ENCODE measurements at places on chromosomes 7 and 10.

DNA sequence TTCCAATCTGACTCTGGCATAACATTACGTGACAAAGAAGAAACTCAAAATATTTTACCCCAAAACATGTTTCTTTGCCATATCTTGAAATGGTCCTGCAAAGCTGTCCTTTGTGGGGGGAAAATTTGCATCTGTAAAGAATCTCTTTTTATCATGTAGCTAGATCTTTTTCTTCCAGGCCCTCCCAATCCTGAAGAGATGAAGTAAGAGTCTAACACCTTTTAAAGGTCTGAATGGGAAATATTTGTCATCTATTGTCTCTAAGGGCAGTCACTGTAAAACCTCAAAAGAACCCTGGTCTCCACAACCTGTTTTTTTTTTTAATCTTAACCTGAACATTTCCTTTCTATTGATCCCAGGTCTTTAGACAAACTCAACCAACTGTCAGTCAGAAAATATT, 8.6 kb downstream of the OR2AE1 start:
- DNase-seq = no peak

GRCh38 chr7:13091974-13092707, 404.7 kb downstream of the ARL4A start:
- DNase-seq = no peak

DNA sequence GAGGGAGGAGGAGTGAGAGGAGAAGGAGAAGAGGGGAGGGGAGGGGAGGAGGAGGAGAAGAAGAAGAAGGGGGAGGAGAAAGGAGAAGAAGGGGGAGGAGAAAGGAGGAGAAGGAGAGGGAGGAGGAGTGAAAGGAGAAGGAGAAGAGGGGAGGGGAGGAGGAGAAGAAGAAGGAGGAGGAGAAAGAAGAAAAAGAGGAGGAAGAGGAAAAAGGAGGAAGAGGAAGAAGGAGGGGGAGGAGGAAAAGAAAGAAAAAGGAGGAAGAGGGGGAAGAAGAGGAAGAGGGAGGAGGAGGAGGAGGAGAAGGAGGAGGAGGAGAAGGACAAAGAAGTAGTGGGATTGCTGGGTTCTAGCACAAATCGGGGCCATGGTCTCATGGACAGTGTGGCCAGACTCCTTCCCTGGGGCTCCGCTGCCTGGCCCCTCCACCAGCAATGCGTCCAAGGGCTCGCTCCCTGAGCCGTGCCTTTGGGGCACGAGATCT, 4.2 kb upstream of the MAFK start:
- DNase-seq = no peak

GRCh38 chr7:105218939-105219770, 169.6 kb downstream of the SRPK2 start:
- DNase-seq = no peak

- DNase-seq = peak; percentile 50
These were observed 56.8 kb downstream of the SND1 start for GRCh38 chr7:127708788-127709187.

GRCh38 chr10:116960066-116960776, 44.8 kb downstream of the SHTN1 start:
- DNase-seq = no peak

DNA sequence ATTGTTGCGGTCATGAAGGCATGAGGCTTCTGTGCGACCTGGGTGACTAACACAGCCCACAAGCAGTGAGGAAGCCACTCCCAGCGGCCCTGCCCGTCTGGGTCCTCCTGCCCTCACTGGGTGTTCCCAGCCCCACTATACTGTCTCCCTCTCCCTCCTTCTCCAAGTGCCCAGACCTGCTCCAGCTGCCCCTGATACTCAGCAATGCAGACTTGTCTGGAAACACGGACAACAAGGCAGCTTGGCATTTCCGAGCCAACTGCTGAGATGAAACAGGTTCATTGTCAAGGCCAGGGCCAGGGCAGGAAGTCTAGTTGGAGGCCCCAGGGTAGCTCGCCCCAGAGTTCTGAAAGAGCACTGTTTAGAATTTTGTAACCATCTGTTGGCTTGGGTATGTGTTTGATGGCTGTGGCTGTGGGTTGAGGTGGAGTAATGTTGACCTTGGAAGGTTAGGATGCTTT, 95.7 kb downstream of the RBM20 start:
- no peak for DNase-seq

GRCh38 chr7:26670290-26670689, 194.1 kb downstream of the SKAP2 start:
- no peak for DNase-seq

GRCh38 chr10:88986549-88987242, 3.9 kb upstream of the FAS start:
- no peak for DNase-seq

DNA sequence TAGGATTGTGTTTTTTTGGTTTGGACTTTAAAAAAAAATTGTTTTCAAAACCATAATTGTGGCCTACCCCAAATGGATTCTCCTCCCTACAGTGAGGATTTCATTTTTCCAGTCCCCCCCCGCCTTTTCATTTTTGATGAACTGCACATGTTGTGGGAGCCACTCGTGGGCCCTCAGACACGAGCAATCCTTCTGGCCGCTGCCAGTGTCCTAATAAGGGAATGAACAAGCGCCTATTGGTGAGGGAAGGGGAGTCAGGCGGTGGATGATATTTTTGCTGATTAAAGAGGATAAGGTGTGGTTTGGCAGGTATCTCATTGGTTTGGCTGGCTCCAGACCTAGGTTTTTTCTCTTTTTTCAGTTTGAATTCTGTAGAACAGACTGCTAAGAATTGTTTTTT, 78.7 kb upstream of the AGBL3 start:
- no peak for DNase-seq

DNA sequence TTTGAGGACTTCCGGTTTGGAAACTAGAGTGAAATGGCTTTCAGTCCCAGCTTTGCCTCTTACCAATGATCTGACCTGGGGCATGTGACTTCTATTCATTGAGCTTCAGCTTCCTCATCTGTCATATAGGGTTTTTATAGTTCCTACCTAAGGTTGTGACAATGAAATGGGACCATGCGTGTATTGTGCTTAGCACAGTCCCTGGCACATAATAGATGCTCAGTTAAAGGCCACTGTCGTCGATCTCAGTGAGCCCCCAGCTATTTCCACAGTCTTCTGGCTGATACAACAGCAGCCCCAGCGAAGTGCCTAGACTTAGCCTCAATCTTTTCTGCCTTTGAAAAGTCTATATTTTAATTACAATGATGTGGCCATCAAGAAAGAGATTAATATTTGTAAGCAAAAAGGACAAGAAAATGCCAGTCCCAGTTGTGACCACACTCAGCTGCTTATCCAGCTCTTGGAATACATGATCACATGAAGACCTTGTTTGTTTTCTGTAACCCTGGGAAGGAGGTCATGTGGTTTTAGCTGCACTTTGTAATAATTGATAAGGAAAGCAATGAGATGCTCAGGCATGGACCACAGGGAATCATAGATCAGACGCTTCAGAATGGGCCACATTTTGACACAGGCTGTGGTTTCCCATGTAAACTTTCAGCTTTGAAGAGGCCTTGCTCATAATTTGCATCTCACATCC, 44.6 kb downstream of the VWA2 start:
- DNase-seq = no peak

DNA sequence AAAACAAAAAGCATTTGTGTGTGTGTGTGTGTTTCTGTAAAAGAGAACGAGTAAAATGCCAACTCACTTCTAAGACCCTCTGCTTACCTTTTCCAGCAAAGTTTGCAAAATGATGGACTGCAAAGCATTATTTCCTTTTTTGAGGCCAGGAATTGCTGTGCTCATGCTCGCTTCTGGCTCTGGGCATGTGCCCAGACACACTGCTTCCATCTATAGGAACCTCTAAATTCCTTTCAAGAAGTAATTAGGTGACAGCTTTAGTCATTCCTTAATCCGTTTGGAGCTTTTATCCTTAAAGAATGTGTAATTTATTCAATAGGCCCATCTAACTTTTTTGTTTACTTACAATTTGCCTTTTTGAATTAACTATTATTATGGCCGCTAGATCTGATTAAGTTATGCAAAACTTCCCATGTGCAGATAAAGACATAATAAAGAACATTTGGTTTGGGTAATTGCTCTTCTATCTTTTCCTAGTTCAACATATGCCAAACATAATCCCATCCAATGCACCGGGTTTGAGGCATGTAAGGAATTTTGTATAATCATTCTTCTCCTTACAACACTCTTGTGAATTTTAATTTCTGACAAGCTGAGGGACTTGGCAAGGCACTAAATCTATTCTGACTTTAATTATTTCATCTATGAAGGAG, 34.7 kb downstream of the A1CF start:
- no peak for DNase-seq

DNA sequence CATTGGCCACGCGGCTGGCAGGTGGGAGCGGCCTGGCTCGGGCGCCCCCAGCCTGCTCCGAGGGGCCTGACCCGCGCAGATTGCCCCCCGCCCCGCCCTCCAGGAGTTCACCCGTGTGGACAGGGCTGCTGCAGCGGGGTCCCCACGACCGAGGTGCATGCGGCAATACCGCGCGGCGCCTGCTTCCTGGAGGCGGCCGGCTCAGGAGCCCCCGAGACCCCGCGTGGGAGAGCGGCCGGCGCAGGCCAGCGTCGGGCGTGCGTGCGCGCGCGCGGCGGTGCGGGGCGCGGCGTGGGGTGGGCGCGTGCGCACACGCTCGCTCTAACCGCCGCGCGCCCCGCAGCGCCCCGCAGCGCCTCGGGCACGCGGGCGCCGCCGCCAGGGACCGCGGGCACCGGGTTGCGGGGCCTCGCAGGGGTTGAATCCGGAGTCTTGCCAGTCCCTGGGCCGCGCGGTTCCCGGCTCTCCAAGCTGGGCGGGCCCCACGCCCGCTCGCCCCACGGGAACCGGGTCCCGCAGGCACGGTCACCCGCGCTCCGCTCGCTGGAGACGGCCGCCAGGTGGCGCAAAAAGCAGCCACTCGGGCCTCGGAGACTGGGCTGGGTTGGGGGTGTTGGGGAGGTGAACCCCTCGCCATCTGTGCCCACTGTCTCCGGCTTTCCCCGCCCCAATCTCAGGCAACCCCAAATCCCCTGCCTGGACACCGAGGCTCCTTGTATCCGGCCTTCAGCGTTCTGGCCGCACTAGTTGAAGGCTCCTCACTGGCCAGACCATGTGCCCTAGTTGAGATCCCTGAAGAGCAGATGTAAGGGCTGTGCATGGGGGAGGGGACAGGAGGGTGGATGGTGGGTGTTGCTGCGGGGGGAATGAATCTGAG, 1.3 kb upstream of the ACHE start:
- DNase-seq = peak; percentile 51

- DNase-seq = no peak
These were observed 448.8 kb downstream of the GRM8 start for GRCh38 chr7:126803990-126804389.

Data from effector CD8-positive, alpha-beta T cell (primary cell).